ENCODE measurements at places on chromosomes 4 and X.
A peak's percentile ranks its signal among the peaks of the same experiment; 100 is the strongest.

- DNase-seq, result no peak
Observed at GRCh38 chrX:5180135-5180741, 1048.4 kb downstream of the NLGN4X start.

GRCh38 chr4:81472281-81473182, 825 bp upstream of the RASGEF1B start:
- DNase-seq, result peak; percentile 87

GRCh38 chrX:132216283-132216682, 3.0 kb downstream of the RAP2C start:
- no peak for DNase-seq

GRCh38 chrX:32871636-32872035, 339.7 kb downstream of the DMD start:
- no peak for DNase-seq

DNA sequence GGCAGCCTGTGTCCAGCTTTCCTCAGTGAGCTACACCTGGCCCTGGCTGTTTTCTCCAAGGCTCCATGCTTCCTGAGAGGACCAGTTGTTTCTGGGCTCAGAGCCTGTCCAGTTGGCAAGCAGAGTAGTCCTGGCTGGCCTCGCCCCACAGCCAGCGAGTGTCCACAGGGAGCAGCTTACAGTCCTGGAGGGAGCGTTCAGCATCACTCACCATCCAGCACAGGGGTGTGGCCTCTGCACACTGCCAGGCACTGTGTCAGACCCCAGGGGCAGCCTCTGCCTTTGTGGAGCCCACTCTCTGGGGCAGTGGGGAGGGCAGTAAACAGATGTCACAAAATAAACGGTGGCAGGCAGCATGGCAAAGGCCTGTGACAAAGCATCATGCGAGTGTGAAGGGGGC, 23.9 kb downstream of the EVC start:
- no peak for DNase-seq

- peak; percentile 50 for DNase-seq
Observed at GRCh38 chr4:111283066-111283677, 660.3 kb upstream of the PITX2 start.

GRCh38 chr4:53119680-53120079, 246.2 kb downstream of the SCFD2 start:
- no peak for DNase-seq

- DNase-seq, result no peak
Observed at GRCh38 chr4:53075162-53075785, 213.2 kb downstream of the RASL11B start.

- no peak for DNase-seq
Observed at GRCh38 chr4:113707048-113707447, 54.5 kb downstream of the CAMK2D start.

DNA sequence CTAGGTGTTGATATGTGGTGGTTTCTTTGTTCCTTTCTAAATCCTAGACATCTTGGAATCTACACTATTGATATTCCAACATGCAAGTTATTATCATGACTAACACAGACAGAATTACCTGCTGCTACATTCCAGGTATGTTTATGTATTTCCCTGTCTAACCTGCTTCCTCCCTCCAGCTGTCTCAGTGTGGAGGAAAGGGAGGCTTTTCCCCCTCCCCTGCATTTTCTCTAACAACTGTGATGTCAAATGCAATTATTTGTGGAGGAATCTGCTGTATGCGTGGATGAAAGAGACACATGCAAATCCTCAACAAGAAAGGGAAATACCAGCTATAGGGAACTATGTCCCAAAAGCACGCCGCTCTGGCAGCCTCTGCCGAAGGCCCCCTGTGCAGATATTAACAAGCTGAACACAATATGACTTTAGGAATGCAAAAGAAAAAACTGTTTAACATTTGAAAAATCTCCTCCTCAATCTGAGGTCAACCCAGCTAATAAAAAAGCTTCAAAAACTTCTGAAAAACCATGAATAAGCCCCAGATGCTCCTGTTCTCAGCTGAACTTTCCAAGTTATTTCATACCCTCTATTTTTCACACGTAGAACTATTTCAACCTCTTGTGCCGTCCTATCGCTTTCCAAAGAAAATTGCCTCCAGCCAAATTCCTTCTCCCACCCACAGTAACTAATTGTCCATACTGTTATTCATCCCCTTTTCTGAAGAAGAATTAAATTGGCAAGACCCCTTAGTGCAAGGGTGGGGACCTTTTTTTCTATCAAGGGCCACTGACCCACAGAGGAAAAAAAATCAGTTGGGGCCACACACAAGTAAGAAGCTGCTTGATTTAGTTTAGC, 225.1 kb upstream of the GPC4 start:
- no peak for DNase-seq

DNA sequence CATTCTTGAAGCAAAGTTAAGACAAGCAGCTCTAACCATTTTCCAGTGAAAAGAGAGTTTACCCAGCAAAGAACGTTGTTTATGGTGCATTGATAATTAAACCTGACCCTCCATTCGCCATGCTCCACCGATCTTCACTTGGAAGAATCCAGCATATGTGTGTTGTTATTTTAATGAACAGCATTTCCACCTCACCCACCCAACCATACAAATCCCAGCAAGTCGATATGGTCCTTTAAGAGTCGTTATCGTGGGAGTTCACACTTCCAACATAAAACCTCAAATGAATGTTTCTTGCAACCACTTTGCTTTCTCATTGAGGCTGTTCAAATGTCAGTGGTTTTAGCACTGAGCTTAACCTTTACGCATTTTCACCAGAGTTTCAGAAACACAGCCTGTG, 147.4 kb upstream of the LDB2 start:
- no peak for DNase-seq

DNA sequence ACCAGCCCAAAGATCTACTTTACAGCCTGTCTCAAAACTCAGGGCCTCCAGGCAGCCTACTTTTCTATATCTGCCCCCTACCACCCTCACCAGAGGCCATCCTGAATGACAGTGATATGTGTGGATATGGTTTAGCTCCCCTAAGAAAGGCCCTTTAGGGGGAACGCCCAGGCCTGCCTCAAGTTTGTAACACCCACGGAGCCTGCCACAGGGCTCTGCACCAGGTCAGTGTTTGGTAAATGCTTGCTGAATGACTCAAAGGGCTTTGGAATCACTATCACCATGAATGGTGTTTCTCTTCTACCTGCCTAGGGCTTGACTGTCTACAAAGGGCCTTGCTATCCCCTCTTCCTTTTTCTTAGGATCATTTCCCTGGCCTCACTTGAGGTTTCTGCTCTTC, 11.3 kb upstream of the LONRF3 start:
- DNase-seq, result no peak

DNA sequence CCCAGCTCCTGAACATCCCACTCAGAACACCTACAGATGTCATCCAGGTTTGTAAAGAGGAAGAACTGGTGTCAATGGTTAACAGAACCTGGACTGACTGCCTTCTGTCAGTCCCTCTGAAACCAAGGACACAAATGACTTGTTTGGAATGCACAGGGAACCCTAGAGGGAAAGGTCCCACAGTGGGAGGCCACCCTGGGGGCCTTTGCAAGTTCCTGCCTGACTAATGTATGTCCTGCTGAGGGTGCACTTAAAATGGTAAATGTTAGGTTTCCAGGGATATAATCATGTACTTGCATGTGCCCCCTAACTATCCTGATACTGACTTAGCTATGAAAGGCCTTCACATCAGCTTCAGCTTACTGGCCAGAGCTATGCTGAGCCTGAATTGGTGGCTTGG, 15.0 kb upstream of the XAGE2 start:
- DNase-seq, result peak; percentile 31

DNA sequence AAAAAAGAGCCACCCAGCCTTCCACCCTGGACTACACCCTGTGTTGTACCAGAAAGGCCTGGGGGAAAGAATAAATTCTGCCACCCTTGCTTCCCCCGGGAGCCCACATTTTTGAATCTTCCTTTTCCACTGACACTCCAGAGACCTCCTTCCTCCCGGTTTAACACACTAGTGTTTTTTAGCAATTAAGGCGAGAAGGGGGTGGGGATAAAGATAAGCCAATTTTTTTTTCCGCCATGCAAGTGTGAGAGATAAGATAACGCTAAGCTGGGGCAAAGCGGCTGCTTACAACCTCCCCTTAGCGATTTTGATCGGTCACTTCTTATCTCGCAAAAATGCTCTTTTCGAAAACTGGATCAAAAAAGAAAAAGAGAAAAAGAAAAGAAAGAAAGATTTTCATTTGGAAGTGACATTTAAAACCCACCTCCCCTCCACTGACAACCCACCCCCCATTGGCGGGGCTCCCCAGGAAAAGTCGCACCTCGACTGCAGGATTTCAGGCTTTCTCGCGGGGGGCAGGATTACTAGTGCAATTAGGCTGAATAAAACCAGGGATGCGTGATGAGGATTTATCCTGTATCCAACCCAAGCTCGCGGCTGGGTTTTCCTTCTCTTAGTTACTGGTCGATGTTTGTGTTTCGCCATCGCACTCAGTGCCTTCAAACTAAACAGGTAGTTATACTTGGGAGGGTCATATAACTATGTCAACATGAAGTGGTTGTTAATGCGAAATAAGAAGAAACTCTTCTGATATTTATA, 6.0 kb upstream of the BCOR start:
- no peak for DNase-seq

GRCh38 chr4:65845199-65845773, 175.0 kb upstream of the EPHA5 start:
- DNase-seq, result no peak

GRCh38 chrX:46611658-46612362, 38.2 kb downstream of the CHST7 start:
- DNase-seq, result no peak

- DNase-seq, result no peak
Observed at GRCh38 chr4:114874321-114874720, 239.1 kb downstream of the NDST4 start.

GRCh38 chr4:73853246-73853704, at the start of gene PF4V1:
Gene PF4V1 (plus strand): TSS chr4:73853296. CDS start chr4:73853363, 67 bp downstream.
- DNase-seq, result peak; percentile 20

- no peak for DNase-seq
Observed at GRCh38 chr4:131258361-131258760, 1890.7 kb upstream of the PCDH10 start.

DNA sequence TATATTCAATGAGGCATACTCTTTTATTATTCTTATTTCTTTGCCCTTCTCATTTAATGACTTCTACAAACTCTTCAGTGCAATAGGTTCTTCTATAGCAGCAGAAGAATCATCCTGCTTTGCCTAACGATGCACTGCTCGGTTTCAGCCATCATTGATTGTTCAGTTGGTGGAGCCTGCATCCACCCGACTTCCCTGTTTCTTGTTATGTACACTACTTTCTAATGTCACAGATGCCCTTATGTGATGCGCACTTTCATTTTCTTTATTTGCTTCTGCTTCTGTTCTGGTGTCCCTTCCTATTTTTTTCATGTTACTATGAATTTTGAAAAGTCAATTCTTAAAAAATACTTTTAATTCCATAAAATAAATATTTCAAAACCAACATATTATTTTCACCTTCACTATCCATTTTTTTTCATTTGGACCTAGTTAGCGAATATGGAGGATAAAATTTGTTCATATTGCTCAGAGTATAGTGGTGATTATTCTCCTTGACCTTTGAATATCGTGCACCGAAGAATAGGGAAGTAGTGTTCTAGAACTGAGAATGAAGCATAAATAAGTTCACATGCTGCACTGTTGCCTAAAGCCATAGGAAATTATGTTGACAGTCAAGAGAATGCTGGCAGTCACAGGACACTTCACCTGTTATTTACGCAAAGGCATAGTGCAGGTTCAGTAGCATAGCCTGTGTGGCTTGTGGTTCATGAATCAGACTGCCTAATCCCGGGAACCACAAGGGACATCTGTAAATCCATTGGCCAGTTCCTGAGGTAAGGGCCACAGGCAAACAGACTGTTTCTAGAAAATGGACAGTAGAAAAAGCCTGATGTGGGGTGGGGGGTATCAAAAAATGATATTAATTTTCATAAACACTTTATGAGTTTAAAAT, 21.3 kb upstream of the SFRP2 start:
- DNase-seq, result no peak

DNA sequence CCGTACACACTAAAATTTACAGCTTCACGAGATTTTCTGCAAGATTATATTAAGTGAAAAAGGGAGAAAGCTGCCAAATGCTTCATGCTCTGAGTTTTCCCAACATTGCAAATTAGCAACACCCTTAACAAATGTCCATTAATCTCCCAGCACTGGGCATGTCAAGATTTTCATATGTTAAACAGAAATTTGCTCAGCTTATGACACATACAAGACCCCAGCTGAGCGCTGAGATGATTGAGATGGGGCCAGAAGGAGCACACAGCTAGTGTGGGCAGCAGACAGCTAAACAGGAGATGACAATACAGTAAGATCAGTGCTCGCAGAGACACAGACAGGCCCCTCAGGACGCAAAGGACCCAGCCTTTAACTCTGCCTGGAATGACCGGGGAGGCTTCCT, 208.8 kb downstream of the STK32B start:
- no peak for DNase-seq

DNA sequence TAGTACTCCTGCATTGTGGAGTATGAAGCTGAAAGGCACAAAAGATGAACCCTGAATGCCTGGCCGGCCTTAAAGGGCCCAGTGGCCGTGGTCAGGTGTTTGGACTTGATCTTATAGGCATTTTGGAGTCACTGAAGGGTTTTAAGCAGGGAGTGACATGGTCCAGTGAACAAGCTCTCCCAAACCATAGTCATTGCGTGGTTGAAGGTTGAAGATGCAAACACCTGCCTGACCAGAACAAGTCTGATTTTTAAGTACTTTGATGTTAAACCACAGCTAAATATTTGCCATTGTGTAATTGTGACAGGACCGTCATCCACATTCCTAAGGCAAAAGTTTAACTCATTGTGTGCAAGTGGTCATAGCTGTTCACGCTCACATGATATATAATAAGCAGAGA, 3.3 kb downstream of the STK32B start:
- DNase-seq, result no peak

DNA sequence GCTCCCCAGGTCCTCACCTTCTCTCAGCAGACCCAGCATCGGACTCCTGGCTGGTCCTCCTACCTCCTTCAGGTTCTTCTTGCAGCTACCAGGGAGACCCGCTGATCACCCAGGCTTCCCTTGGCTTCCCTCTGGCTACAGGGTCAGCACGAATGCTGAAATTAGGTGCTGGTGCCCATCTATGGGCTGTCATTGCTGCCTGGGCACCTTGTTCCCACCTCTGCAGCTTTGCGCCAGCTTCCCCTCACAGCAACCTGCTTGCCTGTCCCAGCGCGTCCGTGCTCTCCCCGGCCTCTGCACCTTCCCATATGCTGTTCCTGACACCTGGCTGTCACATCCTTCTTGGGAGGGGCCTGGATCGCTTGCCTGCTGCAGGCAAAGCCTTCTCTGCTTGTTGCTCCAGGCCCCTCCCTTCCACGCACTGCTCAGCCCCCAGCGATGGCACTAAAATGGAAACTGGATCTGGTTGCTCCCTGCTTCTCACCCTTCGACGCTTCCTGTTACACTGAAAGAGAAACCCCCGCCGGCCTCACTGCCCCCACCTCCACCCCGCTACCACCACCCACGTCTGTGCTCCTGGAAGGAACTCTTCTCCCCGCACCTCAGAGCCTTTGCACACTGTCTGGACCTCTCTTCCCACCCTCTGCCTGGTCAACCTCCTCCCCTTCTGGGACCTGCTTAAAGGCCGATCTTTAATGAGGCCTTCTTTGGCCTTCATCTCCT, 22.2 kb downstream of the C4orf50 start:
- DNase-seq, result no peak

GRCh38 chr4:126396703-126397102, 1081.9 kb downstream of the FAT4 start:
- DNase-seq, result no peak

GRCh38 chr4:152946446-152946845, 10.3 kb downstream of the FHDC1 start:
- DNase-seq, result no peak
